ENCODE measurements at places on chromosomes 16 and 17.

- no peak for DNase-seq
Measured at GRCh38 chr17:50211249-50212120, 10.1 kb upstream of the COL1A1 start.

- DNase-seq: no peak
Measured at GRCh38 chr17:53570731-53571130, 252.0 kb upstream of the KIF2B start.

GRCh38 chr17:28612936-28613872 lies 781 bp downstream of the RSKR start:
- DNase-seq: no peak

- no peak for DNase-seq
Measured at GRCh38 chr17:13395862-13396261, 205.9 kb downstream of the HS3ST3A1 start.

DNA sequence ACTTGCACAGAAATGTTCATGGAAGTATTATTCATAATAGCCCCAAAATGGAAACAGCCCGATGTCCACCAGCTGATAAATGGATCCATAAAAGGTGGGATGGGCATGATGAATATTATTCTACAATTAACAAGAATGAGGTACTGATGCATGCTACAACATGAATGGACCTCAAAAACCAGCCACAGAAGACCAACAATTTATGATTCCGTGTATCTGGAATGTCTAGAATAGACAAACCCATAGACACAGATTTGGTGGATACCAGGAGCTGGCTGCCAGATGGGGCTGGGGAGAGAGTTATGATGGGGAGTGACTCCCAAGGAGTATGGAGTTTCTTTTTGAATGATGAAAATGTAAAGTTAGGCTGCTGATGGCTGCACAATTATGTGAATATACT lies 10.8 kb upstream of the NAGLU start:
- no peak for DNase-seq

DNA sequence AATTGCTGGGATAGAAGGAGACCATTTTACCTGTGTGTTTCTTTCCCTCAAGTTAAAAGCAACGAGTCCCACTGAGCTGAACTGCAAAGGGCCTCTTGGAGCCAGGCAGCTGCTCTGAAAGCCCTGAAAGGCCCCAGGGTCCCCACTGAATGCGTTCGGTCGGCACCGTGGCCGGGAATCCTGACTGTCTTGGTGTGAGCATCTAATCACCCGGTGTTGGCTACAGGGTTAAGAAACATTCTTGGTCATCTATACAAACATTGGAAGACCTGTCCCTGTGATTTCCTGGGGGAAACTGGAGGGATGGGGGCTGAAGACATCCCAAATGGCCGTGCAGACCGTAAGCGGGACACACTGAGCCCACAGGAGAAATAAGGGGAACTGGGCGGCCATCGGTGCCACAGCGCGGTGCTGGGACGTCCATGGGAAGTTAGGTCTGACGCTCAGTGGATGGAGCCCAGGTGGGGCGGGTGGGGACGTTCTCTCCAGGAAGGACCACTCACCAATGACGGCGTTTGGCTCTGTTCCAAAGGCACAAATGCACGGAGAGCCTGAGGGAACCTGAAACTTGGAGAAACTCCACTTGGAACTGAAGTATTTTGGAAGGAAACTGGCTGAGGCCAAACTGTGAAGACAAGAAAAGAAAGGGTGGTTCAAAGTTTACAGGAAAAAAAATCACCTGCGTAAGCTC lies 32.1 kb downstream of the WDR45B start:
- DNase-seq: no peak

GRCh38 chr17:26818736-26819135 lies 475.2 kb upstream of the WSB1 start:
- no peak for DNase-seq

DNA sequence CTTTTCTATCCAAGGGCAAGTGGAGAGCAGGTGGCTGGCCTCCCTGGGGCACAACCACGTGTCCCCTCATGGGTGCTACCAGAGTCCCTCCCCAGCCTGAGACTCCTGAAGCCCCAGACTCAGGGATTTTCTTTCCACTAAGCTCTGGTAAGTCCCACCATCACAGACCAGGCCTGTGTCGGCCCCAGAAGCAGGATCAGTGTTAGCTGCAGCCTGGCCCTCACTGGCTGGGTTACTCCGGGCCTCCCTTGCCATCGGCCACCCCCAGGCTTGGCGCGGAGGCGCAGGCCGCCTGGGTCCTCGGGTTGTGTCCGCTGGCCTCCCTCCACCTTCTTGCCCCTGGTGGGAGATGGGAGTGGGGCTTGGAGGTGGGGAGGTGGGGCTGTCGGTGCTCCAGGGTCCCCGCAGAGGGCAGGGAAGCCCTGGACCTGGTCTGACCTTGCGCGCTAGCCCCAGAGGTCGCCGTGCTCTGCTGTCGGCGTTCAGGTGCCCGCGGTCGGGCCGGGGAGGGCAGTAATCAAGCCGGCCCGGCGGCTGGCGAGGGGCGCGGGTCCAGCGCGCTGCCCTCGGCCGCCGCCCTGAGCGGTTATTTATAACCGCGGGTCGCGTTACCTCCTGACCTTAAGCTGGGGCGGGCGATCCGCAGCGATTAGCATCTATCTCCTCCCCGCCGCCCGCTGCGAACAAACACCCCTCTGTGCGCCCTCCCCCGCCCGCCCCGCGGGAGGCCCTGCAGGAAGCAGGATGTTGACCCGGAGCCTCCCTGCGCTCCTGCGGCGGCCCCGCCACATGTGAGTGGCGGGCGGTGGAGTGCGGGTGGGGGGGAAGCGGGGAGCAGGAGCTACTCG lies 78.1 kb upstream of the TOB1 start:
- DNase-seq: peak; percentile 55

Measured in stimulated activated CD4-positive, alpha-beta T cell treated with anti-CD3 and anti-CD28 coated beads, Interleukin-1b, Interleukin-23, amount 100 ng/mL, for 24 hours (primary cell).